ENCODE measurements at places on chromosomes 2 and 18.

GRCh38 chr2:73403237-73403636 is 17.6 kb downstream of the ALMS1 start:
- DNase-seq = no peak

DNA sequence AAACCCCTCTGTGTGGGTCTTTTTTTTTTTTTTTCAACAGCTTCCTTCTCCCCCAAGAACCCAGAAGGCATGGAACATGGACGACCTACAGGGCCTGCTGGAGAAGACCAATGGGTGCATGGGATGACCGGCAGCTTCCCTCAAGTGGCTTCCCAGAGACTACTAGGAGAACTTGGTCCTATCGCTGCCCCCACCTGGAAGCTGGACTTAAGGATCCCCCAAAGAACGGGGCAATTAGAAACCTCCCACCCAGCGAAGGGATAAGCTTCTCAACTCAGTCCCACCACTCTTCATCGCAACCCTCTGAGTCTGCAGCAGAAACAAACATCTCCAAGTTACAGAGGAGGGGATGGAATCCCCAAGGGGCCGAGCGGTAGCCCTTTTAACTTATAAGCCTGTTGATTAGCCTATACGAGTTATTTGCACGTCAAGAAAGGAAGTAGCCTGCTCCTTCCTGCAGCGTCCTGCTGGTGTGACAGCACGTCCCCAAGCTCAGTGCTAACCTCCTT is 1.4 kb downstream of the ACTR1B start:
- no peak for DNase-seq

- no peak for DNase-seq
These were observed 336.4 kb upstream of the CDH20 start for GRCh38 chr18:60996822-60997221.

GRCh38 chr2:47867205-47867604 is 39.1 kb downstream of the FBXO11 start:
- no peak for DNase-seq

DNA sequence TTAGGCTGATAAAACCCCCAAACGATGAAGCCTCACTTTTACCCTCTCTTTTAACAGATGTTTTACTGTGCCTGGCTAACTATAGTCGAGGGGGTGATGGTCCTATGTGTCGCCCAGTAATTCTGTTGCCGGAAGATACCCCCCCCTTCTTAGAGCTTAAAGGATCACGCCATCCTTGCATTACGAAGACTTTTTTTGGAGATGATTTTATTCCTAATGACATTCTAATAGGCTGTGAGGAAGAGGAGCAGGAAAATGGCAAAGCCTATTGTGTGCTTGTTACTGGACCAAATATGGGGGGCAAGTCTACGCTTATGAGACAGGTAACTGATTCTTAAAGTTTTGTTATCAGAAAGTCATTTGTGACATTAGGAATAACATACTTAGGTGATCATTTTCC is 20.4 kb downstream of the MSH6 start:
- DNase-seq = no peak

GRCh38 chr18:4134700-4135099 is 320.4 kb downstream of the DLGAP1 start:
- no peak for DNase-seq

- no peak for DNase-seq
These were observed 223.5 kb downstream of the RNF152 start for GRCh38 chr18:61669320-61669719.

DNA sequence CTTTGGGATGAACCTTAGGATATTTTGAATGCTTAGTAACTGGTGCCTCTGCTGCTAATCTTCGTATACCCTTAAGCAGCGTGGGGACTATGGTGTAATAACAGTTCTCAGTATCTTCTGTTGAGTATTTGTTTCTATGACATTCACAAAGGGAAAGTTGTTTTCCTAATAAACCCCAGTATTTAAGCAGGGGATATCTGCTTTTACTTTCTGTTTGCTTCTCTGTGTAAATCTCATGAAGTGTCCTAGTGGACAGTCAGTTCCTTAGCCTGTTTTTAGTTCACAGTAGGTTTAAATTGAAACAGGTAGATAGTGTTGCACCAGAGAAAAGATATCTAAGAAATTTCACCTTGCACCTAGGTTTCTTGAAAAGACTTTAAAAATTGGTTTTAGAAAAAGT is 14.9 kb downstream of the KIAA1328 start:
- no peak for DNase-seq

- no peak for DNase-seq
These were observed 203.3 kb downstream of the AFF3 start for GRCh38 chr2:99939135-99939534.

GRCh38 chr2:49004036-49004626 is 150.2 kb downstream of the FSHR start:
- DNase-seq = no peak

DNA sequence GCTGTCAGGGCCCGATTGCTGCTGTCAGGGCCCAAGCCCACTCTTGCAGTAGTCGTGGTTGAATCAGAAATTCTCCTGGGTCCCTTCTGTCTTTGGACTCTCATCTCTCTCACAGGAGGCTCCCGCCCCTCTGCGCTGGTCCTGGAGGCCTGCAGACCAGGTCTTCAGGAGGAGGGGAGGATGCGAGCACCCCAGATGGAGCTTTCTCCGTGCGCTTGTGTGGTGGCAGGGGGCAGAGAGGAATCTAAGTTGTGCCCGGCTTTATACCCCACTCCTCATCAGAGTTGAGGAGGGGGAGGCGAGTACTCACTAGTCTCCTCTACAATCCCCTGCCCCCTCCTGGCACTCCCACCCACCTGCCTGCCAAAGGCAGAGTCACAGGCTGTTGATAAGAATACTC is 10.4 kb downstream of the EN1 start:
- no peak for DNase-seq

DNA sequence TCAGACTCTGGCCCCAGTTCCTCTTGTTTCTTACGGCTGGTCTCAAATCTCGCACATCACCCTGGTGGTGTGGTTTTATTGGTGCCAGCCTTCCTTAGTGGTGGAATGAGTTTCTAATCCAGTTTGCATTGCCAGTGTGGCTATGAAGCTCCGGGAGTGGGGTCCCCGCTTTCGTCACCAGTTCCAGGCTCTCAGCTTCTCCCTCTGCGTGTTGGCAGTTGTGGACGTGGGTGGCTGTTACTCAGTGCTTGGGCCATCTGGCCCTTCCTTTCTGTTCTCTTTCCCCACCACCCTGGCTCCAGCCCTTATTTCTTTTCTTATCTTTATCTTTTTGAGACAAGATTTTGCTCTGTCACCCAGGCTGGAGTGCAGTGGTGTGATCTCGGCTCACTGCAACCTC is 30.1 kb downstream of the EFR3B start:
- no peak for DNase-seq

DNA sequence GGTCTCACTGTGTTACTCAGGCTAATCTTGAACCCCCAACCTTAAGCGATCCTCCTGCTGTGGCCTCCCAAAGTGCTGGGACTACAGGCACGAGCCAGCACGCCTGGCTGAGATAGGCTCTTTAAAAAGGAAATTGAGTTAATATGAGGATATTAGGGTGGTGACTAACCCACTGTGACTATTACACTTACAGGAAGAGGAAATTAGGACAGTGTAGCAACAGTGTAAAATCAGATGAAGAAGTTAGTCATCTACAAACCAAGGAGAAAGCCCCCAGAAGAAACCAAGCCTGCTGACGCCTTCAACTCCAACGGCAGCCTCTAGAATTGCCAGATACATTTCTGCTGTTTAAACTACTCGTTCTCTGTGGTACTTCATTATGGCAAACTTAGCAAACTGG is 711.9 kb downstream of the SUCLG1 start:
- no peak for DNase-seq

- no peak for DNase-seq
These were observed 123.0 kb upstream of the CCDC150 start for GRCh38 chr2:196516564-196516963.

DNA sequence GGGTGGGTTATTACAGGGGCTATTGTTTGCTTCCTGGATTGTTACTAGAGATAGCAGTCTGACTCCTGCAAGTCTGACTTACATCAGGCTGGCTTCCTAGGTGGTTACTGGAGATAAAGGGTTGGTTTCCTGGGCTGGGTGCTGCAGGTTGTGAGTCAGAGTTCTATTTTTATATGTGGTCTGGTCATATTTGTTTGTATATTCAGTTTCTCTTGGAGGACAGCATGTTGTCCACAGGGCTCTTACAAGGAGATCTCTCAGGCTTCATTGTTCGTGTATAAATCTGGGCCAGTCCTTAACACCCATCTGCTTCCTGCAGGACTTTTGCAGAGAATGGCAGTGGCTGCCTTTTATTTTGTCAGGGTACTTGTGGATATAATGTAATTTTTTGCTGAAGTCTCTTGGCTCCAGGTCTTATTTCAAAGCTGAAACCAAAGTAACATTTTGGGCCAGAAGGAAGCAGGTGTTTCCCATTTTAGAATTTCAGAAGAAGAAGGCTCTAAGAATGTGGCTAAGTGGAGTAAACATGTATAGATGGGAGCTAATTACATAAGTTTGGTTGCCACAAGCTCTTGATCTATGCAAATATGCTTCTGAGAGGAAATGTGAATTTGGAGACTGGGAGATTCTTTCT is 65.9 kb upstream of the SLC16A14 start:
- no peak for DNase-seq

DNA sequence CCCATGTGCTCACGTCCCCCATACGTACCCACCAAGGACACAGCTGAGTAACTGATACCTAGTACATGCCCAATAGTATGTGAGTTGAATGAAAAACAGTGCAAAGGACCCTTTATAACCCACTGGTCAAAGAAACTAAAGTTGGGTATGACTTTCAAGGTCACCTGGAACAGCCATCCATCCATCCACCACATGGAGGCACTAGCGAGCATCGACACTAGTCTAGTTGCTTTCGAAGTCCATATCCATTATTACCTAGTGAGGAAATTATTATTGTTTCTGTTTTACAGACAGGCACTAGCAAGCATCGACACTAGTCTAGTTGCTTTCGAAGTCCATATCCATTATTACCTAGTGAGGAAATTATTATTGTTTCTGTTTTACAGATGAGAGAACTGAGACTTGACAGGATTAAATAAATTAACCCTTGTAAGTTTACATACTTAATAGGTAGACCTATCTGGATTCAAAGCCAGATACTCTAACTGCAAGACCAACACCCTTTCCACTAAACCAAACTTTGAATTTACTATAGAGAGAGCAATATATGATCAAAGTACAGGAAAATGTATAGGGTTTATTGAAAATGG is 233.7 kb downstream of the METTL4 start:
- DNase-seq = peak; percentile 35

DNA sequence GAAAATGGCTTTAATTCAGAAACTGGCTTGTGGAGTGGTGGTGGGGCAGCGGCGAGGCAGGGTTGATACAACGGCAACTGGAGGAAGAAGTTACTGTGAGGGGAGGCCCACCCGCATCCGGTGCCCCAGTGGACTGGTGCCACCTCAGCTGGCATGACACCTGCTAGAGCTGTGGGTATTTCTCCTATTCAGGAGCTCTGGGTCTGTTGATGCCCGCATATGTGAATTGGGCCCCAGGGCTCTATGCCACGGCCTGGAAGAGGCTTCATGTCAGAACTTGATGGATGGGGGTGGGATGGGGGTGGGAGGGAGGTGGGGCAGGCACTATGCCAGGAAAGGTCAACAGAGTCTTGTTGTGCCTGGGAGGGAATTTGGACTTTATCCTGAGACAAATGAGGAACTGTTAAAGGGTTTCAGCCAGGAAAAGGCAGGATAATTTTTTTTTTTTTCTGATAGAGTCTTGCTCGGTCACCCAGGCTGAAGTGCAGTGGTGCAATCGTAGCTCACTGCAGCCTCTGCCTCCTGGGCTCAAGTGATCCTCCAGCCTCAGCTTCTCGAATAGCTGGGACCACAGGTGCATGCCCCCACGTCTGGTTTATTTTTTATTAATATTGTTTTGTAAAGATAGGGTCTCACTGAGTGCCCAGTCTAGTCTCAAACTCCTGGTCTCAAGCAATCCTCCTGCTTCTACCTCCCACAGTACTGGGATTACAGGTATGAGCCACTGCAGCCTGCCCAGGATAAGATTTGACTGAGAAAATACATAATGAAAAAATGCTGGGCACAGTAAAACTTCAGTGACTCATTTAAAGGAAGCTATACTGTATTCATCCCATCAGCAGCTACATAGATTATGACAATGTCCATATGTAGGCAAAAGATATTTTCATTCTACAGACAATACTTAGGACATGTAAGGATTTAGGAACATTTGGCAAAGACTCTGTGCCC is 52.6 kb downstream of the SH2D6 start:
- no peak for DNase-seq

GRCh38 chr2:145137901-145138300 is 618.0 kb upstream of the ZEB2 start:
- no peak for DNase-seq

DNA sequence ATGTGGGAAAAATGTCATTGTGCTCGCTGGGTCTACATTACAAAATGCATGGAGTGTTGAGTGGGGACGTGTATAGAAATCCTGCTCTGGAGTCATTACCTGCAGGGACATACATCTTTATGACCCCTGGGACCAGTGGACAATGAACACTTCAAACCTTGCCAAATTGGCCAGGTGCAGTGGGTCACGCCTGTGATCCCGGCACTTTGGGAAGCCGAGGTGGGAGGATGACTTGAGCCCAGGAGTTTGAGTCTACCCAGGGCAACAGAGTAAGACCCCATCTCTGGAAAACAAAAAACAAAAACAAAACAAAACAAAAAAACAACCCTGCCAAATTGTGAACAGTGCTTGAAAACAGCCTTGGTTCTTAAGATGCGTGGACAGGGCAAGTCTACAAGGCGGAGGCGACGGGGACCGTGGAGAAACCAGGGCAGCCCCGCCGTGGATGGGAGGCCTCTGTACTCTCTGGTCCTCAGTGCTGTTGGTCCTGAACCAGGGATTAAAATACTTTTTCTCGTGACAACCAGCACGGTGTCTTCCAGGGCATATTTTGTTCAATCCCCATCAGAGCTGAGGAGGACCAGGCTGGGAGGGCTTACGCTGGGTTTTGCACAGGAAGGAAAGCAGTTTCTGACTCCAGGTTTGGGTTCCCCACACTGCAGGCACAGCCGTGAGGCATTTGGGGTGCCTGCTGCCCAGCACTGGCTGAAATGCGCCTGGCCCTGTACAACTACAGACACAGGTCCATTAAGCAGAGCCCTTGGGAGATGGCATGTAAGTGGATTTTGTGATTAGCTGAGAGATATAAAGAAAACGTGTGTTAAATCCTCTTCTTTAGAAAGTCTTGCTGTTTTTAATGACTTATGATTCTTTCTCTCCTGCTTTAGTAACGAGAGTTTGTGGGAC is 13.7 kb downstream of the COLEC11 start:
- no peak for DNase-seq

DNA sequence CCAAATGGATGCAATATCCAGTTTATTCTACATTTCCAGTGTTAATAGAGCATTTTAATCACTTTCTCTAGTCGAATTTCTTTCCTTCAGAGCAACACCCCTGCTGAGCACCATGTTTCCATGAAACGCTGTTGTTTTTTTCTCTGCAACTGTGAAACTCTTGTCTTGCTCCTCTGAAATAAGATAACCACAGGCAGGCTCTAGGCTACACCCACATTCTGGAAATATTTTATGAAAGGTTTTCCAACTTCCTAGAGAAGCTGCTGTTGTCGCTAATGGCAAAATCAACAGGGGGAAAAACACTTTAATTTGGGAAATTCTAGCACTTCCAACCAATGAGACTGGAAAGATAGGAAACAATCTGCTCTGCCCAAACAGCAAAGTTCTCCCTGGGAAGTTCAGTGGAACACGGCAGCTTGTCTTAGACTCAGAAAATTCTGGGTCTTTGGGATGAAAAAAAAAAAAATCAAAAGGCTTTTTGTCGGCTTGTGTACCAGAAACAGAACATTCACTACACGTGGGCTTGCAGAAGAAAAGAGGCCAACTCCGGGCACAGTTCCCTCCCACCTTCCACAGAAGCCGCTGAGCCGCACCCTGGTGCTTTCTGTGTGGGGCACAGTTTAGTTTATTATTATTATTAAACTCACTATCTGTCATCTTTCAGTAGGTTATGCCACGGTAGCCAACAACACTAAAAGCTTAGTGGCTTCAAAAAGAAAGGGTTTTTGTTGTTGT is 98.7 kb downstream of the MMADHC start:
- no peak for DNase-seq

Data from activated CD4-positive, alpha-beta T cell treated with anti-CD3 and anti-CD28 coated beads, Interleukin-2, amount 50 U/mL, for 4 hours (primary cell).